Neural crest cell (in vitro differentiated cells): ENCODE measurements at places on chromosomes 13 and 19. TPM values are rescaled to one million over a fixed set of nuclear protein-coding genes. Genes with fewer than 3 reads are reported as not detected.
A peak's percentile ranks its signal among the peaks of the same experiment; 100 is the strongest.

C19orf73 gene
- 1.0 and 1.3 TPM in 2 replicates for total RNA-seq

INSL3 gene
- total RNA-seq: not detected in 2 replicates

DNA sequence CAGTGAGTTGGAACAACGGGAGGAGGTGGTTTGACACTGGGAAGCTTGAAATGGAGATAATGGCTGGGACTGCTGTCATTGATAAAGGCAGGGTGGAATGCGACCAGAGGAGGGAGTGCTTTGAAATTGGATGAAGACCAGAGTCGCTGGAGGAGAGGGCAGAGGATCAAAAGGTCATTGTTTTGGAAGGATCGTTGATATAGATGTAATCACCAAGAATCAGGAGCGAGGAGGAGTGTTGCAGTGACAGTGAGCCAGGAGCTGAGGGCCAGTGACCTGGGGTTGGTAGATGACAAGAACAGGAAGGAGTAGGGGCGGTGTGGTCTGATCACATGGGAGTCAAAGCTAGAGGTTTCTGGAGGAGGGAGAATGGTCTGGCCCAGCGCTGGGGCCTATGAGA is 25.3 kb downstream of the TM9SF2 start:
- no peak for DNase-seq

DNA sequence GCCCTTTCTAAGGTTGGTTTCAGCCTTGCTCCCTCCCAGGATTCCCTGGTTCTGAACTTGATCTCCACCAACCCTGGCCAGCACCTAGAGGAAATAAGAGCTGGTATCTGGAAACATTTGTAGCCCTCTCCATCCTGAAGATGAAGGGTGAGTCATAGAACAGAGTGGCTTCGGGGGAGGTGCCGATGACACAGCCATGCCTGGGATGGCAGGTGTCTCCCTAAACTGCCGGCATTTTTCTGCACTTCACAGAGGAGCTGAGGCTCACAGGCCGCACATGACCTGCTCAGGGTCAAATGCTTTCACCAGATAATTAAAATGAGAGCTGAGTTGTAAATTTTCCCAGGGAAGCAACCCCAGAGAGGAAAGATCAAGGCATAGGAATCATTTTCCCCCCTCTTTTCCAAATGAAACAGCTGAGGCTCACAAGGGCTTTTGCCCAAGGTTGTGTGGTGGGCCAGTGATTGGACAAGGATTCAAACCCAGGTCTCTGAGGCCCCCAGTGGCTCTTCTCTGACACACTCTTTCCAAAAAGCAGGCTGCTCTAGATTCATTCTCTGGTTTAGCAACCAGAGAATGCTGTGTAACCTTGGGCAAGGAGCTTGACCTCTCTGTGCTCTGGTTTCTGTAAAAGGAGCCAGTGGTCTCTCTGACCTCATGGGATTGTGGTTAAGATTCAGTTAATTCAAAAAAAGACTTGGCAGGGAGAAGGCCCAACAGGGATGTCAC is 1.2 kb upstream of the SLC25A42 start:
- no peak for DNase-seq

- no peak for DNase-seq
These were observed 13.5 kb upstream of the ESD start for GRCh38 chr13:46810440-46810839.

GRCh38 chr19:57434386-57435061 is 601 bp upstream of the ZNF749 start:
- no peak for DNase-seq

GRCh38 chr19:17686023-17686521 is 2.1 kb downstream of the UNC13A start:
- no peak for DNase-seq

- DNase-seq: no peak
These were observed at the start of gene CLEC11A for GRCh38 chr19:50723069-50723468. Gene CLEC11A (plus strand): TSS chr19:50723364. CDS start chr19:50723526, 162 bp downstream.

DNA sequence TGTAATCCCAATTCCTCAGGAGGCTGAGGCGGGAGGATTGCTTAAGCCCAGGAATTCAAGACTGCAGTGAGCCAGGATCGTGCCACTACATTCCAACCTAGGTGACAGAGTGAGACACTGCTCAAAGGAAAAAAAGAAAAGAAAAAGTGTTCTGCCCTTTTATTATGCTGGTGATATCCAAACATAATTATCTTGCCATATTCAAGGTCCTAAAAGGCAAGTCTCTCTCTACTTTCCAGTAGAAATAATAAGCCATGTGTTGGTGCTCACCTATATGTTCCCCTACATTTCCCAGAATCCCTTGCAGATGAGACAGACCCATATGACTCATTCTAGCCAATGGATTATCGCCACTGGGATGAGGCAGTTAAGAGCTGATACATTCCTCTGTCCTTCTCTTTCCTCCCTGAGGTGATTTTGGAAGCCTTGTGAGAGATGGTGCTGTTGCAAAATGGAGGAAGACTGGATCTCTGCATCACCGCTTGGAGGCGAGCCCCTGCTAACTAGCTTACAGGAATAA is 58.3 kb upstream of the MRI1 start:
- DNase-seq: no peak

GRCh38 chr13:44812818-44813217 is 176.5 kb downstream of the NUFIP1 start:
- no peak for DNase-seq

DNA sequence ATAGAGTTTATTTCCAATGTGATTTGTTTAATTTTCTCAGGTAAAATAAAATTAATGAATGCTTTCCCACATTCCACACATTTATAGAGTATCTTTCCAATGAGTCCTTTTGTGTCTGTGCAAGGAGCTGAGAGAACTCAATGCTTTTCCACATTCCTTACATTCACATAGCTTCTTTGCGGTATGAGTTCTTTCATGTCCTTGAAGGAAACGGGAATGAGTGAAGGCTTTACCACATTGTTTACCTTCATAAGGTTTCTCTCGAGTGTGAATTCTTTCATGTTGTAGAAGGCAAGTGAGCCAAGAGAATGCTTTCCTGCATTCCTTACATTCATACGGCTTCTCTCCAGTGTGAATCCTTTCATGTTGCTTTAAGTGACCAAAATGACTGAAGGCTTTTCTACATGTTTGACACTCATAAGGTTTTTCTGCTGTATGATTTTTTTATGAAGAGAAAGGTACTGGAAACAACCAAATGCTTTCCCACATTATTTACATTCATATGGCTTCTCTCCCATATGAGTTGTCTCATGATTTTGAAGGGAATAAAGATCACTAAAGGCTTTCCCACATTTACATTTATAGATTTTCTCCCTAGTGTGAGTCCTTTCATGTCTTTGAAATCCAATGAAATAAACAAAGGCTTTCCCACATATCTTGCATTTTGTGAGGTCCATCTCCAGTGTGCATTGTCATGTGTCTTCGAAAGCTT is 14.4 kb upstream of the ZNF442 start:
- DNase-seq: no peak

GRCh38 chr19:33374236-33374714 is 766 bp downstream of the CEBPG start:
- no peak for DNase-seq

- DNase-seq: no peak
These were observed 139.6 kb downstream of the RXFP2 start for GRCh38 chr13:31878955-31879354.

GRCh38 chr19:15696654-15697194 is 23.8 kb downstream of the CYP4F12 start:
- DNase-seq: no peak

DNA sequence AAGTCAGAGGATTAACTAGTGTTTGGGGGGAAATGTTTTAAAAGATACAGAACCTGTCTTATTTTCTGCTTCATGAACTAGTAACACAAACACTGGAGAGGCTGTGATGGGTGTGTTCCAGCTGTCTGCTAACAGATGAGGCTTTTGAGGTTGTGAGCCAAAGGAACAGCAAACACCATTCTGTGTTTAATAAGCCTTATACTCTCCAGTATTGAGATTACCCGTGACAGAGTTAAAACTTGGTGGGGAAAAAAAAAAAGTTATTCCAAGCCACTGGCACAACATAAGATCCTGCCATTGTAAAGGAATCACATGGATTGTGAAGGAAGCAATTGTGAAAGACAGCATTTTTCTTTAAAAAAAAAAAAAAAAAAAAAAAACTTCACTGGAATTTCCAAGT is 48.4 kb downstream of the KCTD12 start:
- no peak for DNase-seq

GRCh38 chr19:7718668-7719067 is 13.2 kb downstream of the CLEC4G start:
- DNase-seq: no peak

GRCh38 chr13:99577934-99578917 is 77.0 kb downstream of the TM9SF2 start:
- DNase-seq: peak; percentile 40
